Stimulated activated CD4-positive, alpha-beta T cell treated with anti-CD3 and anti-CD28 coated beads, Interleukin-4, amount 100 ng/mL, for 48 hours (primary cell): ENCODE measurements at places on chromosomes 13 and 19.

GRCh38 chr13:110571896-110572777, 10.6 kb upstream of the RAB20 start:
- DNase-seq: no peak

DNA sequence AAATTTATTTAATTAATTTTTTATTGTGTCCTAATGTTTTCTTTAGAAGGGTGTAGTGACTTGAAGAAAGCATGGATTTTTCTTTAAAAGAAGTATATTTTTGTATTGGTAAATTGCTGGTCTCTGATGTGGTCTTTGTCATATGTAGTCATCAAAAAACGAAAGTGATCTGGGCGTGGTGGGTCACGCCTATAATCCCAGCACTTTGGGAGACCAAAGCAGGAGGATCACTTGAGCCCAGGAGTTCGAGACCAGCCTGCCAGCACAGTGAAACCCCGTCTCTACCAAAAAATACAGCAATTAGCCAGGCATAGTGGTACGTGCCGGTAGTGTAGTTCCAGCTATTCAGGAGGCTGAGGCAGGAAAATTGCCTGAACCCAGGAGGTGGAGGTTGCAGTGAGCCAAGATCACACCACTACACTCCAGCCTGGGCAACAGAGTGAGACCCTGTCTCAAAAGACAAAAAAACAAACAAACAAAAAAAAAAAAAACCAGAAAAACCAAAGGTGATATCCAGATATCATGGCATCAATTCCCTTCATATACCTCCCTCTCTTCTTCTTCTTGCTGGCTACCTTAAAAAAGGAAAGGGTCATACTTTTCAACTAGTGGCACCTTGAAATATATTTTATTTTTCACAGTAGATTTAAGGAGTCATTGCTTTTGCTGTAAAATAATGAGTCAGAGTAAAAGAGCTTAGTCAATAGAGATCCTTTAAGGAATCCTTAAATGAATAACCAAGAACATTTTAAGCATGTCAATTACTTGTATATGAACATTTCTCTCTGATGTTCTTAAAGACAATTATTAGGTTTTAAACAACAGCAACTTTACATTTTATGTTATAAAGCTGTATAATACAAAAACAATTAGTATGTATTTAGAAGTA, 19.9 kb downstream of the KCTD4 start:
- DNase-seq: no peak

DNA sequence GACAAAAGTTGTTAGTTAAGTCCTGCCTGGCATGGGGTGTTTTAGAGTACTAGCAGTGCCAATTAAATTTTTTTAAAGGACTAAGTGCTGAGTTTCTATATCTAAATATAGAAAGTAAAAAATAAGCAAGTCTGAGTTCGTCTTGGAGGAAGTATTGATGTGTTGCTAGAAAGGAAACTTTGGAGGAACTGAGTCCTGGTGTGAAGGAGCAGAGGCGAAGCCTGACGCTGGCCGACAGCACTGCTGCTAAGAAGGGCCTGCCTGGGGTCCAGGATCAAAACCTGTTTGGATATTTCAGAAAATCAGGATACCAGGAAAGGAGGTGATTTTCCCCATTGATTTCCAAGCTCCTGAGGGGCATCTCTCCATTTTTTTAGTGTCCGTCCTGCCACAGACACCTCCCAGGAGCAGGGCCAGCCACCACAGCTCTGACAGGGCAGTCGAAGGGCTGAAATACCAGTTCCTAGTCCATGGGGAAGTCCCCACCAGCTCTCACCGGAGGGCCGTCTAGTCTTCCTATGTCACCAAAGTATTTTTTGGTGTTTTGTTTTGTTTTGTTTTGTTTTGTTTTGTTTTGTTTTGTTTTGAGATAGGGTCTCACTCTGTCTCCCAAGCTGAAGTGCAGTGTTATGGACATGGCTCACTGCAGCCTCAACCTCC, 38.2 kb upstream of the NPAS1 start:
- DNase-seq: no peak

DNA sequence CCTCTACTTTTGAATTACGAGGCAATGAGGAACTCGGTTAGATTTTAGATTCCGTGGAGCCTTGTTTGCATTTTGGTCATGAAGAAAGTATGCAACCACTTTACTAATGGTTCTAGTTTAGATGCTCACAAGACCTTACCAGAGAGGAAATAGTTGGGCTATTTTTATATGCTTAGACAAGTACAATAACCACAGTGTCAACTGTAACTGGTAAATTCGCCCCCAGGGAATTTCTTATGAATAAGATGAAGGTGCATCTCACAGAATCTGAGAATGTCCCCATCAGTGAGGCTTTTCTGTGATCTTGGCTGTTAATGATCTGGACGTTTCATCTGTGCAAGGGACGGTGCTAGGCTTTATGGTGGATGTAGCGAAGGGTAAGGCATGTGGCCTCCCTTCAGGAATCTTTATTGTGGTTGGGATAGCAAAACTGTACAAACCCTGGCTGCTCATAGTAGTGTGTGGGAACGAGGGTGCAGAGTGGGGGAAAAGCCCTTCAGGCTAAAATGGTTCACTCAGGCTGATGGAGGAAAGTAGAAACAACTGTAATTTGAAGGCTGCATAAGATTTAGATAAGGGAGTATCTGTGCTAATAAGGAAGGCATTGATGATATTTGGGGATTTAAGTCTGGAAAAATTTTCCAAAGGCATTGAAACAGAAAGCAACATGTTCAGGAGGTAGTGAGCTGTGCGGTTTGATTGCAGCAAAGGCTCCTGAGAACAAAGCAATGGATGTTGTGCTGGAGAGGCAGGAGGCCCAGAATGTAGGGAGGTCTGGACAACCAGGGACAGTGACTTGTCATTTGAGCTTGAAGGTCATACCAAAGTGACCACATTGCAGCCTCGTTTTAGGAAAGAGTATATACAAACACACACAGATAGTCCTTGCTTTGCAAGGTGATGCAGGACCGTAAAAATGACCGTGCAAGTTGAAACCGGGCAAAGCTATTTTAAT, 28.4 kb downstream of the UBAC2 start:
- no peak for DNase-seq

DNA sequence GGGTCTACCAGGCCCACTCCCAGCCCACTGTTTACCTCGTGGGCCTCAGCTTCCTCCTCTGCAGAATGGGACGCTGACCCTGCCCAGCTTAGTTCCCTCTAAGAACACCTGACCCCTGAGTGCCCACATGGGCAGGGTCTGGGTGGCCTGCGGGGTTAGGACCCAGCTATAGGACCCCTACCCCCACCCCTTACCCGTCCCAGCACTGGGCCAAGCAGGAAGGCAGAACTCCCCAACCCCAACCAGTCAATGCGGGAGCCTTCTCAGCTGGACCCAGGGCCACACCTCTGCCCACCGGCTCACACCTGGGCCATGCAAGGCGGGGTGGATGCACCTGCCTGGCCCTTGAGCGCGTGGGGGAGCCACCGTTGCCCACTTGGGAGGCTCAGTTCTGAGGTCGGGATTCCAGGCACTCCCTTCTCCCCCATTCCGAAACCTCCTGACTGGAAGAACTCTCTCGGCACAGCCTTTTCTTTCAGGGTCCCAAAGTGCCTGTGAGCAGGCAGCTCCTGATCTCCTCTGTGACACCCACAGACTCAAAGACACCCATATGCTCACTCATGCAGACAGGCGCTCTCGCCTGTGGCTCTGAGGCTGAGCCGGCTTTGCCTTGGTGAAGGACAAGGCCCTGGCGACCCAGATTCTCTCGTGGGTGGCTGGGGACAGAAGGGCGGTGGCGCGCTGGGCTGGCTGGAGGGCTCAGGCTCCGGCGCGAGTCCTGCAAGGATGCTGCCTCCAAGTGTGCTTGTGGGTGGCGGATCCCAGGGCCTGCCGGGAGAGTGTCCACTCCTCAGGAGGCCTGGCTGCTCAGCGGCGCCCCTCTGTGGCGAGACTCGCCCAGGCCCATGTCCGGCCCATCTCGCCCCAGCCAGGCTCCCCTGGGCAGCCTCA, 27.9 kb upstream of the PARP4 start:
- DNase-seq: no peak

- DNase-seq: no peak
Measured at GRCh38 chr19:38674388-38675171, 27.1 kb downstream of the ACTN4 start.

GRCh38 chr19:38781058-38781457, 7.7 kb upstream of the LGALS7 start:
- DNase-seq: no peak

DNA sequence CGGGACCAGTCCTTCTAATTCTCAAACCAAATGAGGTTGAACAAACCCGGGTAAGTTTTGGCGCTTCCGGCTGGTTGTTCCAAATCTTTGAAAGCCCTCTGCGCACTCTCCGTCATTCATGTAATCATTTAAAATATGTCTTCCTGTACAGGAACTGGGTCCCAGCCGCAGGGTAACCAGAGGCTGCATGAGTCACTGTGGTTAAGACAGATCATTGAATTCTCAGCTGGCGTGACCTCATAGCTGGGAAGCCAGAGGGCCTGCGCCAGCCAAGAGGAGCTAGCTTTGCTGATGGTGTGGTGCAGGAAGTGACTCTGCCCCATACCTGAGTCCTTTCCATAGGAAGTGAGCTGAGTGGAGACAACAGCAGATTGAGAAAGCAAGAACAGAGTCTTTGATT, 135.2 kb downstream of the TSHZ3 start:
- peak; percentile 88 for DNase-seq

DNA sequence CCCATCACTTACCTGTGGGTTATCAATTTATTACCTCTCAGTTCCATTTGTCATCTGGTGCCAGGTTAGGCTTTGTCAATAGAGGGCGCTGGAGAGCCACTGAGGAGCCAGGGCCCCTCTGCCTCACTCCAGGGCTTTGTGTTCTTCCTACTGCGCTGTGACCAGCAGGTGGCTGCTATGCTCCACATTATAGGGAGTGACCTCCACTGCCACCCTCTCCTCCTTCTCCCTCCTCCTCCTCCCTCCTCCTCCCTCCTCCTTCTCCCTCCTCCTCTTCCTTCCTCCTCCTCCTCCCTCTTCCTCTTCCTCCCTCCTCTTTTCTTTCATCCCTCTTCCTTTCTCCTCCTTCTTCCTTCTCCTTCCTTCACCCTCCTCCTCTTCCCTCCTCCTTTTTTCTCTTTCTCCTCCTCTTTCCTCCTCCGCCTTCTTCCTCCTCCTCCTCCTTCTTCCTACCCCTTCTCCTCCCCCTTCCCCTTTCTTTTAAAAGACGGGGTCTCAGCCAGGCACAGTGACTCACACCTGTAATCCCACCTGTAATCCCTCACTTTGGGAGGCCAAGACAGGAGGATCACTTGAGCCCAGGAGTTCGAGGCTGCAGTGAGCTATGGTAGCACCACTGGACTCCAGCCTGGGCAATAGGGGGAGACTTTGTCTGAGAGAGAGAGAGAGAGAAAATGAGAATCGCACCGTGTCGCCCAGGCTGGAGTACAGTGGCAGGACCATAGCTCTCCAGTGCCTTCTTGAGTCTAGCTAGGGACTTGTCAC, 10.3 kb upstream of the ZBTB32 start:
- peak; percentile 86 for DNase-seq

DNA sequence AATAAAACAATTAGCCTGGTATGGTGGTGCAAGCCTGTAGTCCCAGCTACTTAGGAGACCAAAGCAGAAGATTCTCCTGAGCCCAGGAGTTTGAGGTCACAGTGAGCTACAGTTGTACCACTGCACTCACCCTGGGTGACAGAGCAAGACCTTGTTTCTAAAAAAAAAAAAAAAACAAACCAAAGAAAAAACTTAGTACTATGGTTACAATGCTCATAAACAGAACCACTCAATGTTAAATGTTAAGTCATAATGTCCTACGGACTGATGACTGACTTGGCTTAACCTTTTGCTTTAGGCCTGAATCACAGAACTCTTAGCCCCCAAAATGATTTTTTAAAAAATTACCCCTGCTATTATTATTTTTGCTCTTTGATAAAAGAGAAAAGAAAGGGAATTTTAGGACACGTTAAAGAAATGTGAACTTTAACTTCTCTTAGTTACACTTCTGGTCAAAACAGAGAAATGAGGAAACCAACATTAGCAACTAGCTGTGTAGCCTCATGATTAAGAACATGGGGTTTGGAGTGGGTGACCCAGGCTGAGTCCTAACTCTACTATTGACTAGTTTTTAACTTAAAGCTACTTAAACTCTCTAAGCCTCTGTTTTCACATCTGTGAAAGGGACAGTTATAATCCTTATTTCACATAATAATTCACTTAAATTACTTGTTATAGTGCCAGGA, 13.7 kb upstream of the ELF1 start:
- no peak for DNase-seq

DNA sequence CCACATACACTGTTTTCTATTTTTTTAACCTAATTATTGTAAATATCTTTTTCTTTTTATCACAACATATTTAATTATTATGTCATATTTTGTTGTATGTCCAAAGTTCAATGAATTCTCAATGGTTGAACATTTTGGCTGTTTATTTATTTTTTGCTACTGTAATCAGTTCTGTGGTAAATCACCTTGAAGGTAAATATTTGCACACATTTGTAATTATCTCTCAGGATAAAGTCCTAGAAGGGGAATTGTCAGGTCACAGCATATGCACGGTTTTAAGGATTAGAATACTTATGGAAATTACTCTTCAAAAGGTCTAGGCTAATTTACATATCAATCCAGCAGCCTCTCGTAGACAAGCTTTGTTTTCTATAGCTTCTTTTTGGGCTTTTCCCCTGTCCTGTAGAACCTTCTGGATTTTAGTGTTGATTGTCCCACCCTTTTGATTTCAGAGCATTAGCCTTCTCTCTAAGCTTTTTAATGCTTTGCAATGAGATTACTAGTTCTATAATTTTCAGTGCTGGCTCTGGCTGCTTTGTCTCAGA, 362.6 kb downstream of the KCNRG start:
- no peak for DNase-seq

- DNase-seq: no peak
Measured at GRCh38 chr19:52694921-52695320, 39.9 kb downstream of the ZNF611 start.

GRCh38 chr19:2554856-2555255, 78.9 kb downstream of the GADD45B start:
- no peak for DNase-seq

- DNase-seq: no peak
Measured at GRCh38 chr13:46795321-46795720, 1.6 kb downstream of the ESD start.

- DNase-seq: no peak
Measured at GRCh38 chr13:33757713-33758112, 60.2 kb upstream of the RFC3 start.

- DNase-seq: no peak
Measured at GRCh38 chr13:35857769-35858168, 273.4 kb downstream of the DCLK1 start.

- no peak for DNase-seq
Measured at GRCh38 chr13:44088991-44089413, 209.3 kb downstream of the LACC1 start.

- no peak for DNase-seq
Measured at GRCh38 chr13:86579662-86580061, 780.4 kb upstream of the SLITRK6 start.
